ENCODE measurements at places on chromosomes 2 and 18.

- no peak for DNase-seq
Observed at GRCh38 chr2:227503433-227504406, 31.8 kb downstream of the AGFG1 start.

DNA sequence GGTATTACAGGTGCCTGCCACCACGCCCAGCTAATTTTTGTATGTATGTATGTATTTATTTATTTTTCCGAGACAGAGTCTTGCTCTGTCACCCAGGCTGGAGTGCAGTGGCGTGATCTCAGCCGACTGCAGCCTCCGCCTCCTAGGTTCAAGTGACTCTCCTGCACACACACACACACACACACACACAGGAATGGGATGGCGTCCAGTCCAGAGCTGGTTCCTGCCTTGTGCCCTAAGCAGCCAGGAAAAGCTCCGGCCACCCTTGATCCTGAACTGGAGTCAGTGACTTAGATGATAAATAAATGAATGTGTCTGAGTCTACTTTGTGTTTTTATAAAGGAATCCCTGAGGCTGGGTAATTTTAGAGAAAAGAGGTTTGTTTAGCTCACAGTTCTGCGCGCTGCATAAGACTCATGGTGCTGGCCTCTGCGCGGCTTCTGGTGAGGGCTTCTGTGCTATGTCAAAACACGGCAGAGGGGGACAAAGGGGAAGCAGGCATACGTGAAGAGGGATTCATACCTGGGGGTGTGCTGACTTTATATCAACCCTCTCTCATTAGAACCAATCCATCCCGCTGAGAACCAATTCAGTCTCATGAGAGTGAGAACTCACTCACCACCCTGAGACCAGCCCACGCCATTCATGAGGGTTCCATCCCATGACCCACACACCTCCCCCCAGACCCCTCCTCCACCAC is 59.7 kb upstream of the PHLPP1 start:
- no peak for DNase-seq

DNA sequence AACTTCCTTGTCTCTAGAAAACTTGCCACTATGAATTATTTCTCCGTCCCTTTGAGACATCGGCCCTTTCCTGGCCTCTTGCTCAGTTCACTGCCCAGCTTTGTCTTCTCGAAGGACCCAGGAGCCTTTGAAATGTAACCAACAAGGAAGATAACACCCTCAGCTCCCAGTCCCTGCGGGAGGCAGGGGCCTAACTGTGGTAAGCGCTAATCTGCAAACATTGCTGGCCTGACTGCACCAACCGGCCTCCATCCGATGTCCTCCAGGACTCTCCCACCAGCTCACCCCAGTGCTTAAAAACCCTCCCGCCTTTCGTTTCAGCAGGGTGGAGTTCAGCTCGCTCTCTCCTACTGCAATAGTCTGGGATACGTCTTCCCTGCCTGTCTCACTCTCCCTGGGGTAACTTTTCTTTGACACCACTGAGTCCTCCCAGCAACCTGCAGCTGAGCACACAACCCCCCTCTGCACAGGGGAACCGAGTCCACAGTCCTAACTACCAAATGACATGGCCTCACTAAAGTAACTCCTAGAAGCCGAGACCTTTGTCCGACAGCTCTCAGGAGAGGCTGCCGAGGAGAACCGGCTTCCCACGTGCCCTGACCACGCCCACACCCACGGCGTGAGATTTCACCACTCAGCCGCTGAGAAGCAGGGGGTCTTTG is 76.1 kb downstream of the MBP start:
- DNase-seq = no peak

DNA sequence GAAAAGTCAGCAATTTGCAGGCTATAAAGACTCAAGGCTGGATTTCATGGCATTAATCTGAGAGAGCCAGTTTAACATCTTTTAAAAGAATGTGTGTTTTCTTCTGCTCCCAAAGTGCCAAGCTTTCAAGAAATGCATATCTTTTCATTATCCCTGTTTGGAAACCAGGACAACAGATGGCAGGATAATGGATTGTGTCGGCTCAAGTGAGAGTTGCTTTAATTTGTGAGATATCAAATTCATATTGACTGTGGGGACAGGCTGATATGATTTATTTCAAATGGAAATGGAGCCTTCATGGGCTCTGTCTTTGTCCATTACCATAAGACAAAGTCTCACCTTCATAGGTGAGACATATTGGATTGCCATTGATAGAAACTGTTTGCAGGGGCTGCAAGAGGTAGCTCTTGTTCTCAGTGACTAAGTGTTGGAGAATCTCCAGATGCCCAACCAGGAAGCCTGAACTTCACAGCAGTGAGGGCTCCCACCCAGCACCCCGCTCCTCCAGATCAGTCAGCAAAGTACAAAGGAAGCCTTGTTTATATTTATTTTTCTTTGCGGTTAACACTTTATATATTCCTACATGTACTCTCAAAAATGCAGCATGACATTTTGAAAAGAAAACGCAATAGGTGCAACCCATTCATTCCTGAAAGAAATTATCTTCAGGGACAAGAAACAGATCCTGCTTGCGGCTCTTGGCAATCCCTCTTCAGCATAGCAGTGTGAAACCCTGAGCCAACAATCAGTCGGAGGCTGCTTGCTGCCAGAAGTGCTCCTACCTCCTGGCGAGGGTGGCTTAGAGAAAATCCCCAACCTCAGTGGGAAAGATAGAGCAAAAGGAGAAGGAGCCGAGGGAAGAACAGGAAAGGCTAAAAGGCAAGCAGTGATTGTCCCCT is 65.8 kb upstream of the ATL2 start:
- no peak for DNase-seq

DNA sequence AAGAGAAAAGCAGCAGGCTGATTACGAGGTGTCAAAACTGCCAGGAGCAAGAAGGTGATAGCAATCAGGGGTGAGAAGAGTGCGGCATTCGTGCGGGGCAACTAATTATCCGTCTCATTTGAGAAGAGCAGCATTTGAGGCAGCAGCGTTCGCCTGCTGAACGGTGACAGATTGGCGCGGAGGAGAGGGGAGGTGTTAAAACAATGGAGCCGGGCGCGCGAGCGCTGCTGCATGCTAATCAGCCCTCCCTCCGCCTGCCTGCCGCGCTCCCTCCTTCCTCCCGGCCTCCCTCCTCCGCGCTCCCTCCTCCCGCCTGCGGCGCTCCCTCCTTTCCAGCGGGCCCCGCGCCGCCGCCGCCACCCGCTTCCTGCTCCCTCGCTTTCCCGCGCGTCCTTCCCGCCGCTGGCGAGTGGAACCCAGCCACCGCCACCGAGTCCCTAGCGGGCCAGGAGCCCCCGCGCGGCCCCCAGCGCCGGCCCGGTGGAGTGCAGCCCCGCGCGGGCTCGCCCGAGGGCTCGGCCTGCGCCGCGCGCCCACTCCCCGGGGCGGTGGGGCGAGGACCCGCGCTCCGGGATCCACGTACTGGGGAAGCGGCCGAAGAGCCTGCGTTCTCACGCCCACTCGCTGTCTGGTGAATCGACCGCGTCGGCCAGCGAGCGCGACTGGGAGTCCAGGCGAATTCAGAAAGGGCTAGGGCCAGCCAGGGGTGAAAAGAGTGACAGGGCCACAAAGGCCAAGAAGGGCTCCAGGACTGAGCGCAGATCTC is 69.5 kb upstream of the PSMD14 start:
- peak; percentile 42 for DNase-seq

DNA sequence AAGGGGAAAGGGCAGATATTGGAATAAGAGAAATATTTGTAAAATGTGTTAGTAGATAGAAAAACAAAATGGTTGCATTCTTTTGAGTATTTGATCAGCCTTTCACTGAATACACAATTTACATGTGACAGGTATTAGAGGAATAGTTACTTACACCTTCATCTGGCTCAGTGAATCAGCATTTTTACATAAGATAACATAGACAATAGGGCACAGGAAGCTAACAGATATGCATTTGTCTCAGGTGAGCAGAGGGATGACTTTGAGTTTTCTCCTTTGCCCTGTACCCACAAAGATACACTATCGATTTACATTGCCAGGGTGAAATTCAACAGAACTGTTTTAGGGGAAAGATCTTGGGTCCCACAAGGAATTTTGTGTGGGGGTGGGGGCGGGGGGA is 373.1 kb upstream of the NETO1 start:
- no peak for DNase-seq

DNA sequence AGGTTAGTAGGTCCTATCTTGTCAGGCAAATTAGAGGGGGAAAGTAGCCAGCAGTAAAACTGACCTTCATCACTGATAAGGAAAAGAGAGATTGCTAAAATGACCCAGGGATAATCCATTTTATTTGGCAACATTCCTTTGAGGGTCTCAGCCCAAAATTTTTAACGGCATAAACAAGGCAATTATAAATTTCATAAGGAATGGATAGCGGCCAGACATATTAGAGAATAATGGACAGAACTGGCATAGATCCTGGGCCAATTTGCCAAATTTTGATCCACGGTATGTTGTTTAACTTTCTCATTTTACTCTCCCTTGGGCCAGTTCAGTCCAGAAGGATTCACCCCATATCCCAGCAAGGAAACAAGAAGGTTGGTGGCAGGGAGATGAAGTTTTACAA is 170.4 kb upstream of the BCL2L11 start:
- no peak for DNase-seq

DNA sequence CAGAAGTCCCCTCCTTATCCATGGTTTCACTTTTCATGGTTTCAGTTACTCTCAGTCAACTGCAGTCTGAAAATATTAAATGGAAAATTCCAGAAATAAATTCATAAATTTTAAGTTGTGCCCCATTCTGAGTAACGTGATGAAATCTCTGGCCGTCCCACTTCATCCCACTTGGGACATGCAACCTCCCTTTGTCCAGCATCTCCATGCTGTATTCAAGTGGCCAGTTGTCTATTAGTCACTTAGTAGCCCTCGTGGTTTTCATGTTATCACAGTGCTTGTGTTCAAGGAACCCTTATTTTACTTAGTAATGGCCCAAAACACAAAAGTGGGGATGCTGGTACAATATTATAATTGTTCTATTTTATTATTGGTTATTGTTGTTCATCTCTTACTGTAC is 18.0 kb upstream of the DAPL1 start:
- DNase-seq = no peak

- no peak for DNase-seq
Observed at GRCh38 chr2:150267651-150268415, 219.6 kb downstream of the RND3 start.

DNA sequence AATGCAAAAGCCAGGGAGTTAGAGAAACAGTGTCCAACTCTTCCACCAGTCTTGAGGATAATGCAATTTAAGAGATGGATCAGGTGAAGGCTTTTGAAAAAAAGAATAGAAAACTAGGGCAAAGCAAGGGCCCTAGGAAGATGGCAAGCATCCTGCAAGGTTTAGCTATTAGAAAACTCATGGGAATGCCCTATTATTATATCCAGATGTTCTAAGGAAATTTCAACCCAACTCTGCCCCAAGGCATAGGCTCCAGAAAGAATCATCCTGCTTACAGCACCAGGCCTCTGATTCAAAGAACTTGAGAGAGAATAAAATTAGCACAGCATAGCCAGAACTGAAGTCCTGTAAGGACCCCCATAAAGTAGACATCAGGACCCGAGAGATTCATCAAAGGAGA is 68.1 kb downstream of the EN1 start:
- DNase-seq = no peak

- DNase-seq = no peak
Observed at GRCh38 chr2:113228991-113229716, 49.6 kb downstream of the PAX8 start.

DNA sequence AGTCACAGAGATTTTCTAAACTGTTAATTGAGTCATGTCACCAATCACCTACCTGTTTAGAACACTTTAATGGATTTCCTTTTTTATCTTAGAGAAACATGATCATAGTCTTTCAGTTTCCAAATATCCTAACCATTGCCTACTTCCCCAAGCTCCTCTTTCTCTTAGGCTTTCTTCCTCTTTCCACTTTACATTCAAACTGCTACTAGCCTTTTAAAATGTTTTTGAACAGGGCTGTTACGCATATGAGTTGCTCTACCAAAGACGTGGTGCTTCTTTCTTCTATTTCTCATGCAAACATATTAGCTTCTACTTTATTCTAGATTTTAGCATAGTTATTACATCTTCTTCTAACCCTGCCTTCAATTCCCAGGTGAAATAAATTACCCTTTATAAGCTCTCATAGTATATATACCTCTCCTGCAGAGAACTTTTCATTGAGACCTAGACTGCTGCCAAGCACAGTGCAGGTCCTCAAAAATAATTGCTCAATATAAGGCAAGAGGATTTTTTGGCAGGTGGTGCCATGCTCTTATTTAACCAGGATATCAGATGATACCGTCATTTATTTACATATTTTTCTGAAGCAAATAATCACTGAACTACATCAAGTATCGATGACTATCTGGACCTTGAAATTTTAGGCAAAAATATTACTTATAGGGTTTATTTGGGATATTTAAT is 937.1 kb downstream of the TSN start:
- DNase-seq = no peak

DNA sequence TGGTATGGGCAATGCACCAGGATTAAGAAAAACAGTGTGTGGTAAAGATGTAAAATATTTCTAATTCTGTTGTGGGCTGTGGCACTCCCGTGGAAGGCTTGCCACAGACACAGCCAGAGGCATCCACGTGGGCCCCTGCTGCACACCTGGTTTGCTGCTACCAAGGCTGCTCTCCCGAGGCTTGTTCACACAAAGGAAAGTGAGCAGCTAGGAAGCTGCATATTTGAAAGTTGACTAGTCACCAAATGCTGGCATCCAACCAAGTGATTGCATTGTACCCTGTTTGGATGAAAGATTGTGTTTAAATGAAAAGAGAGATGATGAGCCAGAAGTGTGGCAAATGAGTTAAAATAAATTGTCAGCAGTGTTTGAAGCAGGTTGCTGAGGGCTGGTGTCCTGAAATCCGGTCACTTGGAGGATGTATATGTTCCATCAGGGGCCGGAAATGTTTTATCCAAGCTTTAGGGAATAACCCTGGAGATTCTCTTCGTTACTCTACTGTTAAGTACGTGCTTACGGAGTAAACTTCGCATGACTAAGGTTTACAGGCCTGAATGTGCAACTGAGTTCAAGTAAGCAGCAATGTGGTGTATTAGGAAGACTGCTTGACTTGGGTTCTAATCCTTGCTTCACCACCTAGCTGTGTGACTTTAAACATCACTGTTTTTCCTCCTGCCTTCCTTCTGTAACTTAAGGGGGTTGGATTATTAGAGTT is 86.1 kb downstream of the MSH2 start:
- DNase-seq = no peak

DNA sequence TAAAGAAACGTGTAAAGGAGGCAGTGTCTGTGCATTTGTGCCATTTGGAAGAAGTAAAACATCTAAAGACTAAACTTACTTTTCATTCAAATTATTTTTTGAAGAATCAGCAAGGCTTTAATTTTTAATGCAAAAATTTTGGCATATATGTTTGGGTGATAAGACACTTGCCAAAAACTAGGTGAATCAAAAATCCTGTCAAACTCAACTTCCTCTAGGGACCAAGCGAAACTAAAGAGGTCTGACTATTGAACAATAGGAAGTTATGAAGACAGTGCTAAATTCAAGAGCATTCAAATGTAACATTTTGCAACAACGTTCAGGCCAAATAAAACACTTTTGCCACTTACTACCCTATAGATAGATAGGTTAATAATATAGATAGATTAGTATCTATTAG is 306.1 kb downstream of the NOL4 start:
- no peak for DNase-seq

Measured in CD8-positive, alpha-beta memory T cell (primary cell).